ENCODE measurements at places on chromosomes 5 and 9.

GRCh38 chr9:123548741-123549545 is 192.9 kb downstream of the CRB2 start:
- no peak for DNase-seq

- no peak for DNase-seq
Observed at GRCh38 chr9:137457406-137458193, 1.5 kb downstream of the NSMF start.

- DNase-seq = no peak
Observed at GRCh38 chr5:5139336-5139776, 774 bp upstream of the ADAMTS16 start.

GRCh38 chr5:6675784-6676491 is 37.3 kb upstream of the TENT4A start:
- no peak for DNase-seq

GRCh38 chr5:158203261-158203660 is 344.3 kb upstream of the CLINT1 start:
- no peak for DNase-seq

GRCh38 chr5:60444661-60445360 is 255.2 kb downstream of the DEPDC1B start:
- DNase-seq = no peak

GRCh38 chr5:54670281-54670680 is 152.7 kb downstream of the SNX18 start:
- DNase-seq = no peak

DNA sequence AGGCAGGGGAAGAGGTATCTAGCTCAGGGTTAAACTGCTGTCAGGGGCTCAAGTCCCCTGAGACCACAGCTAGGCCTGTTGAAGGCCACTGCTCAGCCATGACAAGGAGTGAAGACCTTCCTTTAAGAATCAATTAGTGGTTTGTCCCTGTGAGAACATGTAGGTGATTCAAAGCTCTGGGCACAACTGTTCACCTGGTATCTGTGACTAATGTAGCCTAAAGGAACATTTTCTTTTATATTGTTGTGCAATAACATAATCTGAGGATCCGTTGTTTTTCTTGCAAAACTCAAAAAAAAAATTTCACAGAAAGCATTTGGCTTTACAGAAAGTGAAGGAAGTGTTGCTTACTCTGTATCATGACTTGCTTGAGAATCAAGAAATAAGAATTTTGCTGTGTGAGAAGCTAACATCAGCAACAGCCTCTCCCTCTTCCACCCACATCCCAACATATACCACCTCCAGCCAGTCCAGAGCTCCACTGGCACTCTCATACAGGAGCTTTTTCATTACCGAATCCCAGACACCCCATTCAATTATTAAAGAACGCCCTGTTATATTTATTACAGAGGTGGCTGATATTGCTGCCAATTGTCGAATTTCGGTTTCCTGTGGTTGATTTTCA is 807.0 kb downstream of the TLE4 start:
- no peak for DNase-seq

GRCh38 chr5:143314099-143314498 is 89.4 kb downstream of the NR3C1 start:
- DNase-seq = no peak

- no peak for DNase-seq
Observed at GRCh38 chr9:126125577-126125976, 201.1 kb upstream of the MVB12B start.

DNA sequence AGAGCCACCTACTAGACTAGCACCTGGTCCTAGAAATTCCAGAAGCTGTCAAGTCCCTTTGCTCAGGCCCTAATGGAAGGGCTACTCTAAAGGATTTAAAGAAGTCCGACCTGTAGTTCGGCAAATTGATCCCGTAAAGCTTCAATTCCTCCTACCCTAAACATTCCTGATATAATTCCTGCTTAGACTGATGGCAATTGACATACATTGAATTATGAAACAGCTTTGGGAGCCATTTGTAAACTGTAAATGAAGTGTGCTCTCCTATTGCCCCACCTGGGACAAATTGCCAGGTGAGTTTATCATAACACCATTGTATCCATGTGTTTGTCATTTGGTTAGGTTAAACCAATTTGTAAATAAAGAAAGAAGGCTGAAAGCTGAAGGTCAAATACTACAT is 104.4 kb downstream of the EGFLAM start:
- no peak for DNase-seq

DNA sequence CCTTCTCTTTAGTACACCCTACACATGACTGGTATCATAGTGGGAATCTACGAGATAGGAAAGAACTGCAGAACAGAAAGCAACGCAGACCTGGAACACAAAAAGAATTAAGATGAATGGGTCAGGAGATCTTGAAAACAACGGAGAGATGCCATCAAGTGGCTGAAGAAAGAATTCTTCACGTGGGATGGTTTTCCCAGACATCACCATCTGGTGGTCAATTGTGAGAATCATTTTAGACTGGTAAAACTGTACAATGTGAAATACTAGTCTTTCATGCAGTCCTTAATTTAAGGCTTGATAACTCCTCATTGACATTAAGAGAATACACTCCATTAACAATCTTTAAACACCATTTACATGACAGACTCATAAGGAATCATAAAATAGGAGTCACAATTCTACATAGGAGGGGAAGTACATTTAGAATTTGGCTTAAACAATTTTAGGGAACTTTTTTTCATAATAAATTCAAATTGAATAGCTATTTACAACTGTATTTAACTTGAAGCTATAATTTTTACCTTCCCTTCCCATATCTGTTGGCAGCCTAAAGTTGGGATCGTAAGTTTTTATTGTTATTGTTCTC is 128.4 kb upstream of the TRPM3 start:
- DNase-seq = peak; percentile 35

DNA sequence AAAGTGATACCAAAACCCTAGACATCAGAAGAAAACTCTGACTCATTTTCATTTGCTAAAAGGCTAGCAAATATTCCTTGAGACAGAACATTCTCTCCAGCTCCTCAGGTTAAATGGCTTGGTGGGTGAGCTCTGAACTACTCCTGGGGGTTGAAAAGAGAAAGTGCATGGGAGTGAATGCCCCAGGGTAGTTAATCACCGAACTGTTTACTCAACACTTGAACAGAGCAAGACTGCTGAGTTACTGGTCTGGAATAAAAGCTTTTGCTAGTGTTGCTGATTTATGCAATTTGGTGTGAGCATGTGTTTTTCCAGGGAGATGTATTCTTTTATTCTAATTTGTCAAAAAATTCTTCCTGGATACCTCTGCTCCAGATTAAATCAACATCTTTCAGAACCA is 88.3 kb upstream of the PRDM9 start:
- peak; percentile 31 for DNase-seq

DNA sequence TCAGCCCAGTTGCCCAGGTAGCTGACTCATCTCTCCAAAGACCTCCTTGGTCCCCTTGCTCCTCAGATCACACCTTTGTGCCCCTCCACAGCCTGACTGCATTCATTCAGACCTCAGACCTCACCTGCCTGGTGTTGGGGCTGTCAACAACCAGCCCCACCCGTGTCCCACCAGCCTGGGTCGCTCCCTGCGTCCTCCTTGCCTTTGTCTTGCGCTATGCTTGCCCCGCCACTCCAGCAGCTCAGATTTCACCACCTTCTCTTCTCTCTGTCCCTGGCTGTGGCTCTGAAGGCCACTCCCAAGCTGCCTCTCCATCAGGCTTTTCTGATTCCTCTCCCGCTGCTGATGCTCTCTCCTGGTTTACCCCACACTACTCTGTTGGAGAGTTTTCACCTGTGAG is 103.5 kb downstream of the MVB12B start:
- DNase-seq = no peak

DNA sequence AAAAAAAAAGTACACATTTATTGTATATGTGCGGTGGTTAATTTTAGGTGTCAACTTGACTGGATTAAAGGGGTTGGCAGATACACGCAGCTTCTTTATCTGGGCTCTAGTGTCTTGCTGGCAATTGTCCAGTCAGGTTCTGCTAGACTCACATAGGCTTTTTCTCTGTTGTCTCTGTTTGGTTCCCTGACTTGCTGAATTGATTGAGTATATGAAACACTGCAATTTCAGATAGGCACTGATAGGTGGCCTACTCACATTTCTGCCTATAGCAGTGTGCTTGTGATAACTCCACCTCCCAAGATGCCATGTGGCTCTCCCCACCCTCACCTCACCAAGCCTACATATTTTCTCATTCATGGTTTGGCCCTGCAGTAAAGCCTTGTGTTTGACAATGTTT is 52.5 kb downstream of the AOPEP start:
- DNase-seq = no peak

All from left renal cortex interstitium (tissue), 4 donors.